Foreskin fibroblast (primary cell): ENCODE measurements at places on chromosomes 6 and 20.
A peak's percentile ranks its signal among the peaks of the same experiment; 100 is the strongest.

- peak; percentile 36 for DNase-seq
These were observed 571 bp upstream of the FOXC1 start for GRCh38 chr6:1609041-1609647.

DNA sequence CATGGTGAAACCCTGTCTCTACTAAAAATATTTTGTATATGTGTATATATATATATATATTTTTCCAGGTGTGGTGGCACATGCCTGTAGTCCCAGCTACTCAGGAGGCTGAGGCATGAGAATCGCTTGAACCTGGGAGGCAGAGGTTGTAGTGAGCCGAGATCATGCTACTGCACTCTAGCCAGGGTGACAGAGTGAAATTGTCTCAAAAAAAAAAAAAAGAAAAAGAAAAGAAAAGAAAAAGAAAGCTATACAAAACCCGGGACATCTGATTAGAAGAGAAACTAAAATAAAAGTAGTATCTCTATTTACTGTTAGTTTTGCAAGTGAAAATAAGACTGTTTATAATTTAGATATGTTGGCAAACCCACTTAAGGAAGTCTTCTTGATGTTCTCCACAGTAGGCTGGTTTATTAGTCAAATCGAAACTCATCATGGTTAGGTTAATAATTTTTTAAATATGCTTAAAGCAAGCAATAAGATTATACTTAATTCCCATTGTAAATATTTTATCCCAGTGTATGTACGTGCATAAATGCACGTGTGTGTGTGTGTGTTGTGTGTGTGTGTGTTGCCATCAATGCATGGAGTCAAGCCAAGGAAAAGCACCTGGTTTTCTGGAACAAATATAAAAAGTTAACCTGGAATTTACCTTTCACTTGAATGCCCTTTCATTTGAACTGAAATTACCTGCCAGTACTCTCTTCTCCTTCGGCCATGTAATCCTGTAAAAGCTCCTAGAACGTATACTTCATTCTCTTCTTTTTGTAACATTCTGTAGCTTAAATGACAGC, 7.1 kb downstream of the VNN2 start:
- no peak for DNase-seq

GRCh38 chr6:31128093-31128676, 7.9 kb upstream of the CDSN start:
- DNase-seq, result no peak

GRCh38 chr6:24855395-24856245, 56.9 kb upstream of the ARMH2 start:
- DNase-seq, result peak; percentile 57

DNA sequence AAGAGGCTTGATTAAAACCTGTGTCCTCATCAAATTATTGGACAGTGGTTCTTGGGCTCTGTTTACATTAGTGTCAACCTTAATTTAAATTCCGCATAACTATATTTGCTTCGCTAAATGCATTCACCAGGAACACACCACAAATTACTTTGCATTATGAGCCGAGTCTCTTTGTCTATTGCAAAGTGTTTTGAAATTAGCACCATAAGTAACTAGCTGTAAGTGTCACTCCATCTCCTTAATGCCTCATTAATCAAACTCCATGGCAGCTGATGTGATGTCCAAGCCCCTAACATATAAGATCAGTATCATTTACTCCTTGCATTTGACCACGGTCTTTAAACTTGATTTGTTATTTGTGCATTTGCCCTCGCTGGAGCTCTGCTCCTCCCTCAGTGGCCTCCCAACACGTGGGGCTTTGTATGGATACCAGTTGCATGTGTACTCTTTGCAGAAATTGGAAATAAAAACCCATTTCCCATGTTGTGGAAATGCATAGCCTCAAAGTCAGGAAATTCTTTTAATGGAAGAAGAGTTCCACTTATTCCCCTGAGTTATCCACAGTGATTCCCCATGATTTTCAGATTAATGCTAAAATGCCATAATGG, 24.6 kb downstream of the FOXA2 start:
- no peak for DNase-seq

DNA sequence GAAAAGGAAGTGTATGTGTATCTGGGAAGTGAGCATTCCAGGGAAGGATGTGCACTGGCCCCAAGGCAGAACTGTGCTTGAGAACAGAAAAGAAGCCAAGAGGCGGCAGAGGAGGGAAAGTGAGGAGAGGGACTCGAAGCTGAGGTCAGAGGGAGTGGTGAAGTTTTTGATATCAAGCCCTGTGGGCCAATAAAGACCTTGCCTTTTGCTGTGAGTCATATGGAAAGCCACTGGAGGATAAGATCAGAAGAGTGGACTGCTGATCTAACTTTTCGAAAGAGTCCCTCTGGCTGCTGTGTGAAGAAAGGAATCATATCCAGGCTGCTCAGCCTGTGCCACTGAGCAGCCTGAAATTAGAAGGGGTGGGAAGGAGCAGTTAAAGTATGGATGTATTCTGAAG, 99.4 kb downstream of the EYA4 start:
- peak; percentile 47 for DNase-seq

- DNase-seq, result peak; percentile 71
These were observed 214.9 kb downstream of the ZFAND3 start for GRCh38 chr6:38034274-38034914.

- peak; percentile 33 for DNase-seq
These were observed 36.8 kb upstream of the FOXC1 start for GRCh38 chr6:1572892-1573291.

DNA sequence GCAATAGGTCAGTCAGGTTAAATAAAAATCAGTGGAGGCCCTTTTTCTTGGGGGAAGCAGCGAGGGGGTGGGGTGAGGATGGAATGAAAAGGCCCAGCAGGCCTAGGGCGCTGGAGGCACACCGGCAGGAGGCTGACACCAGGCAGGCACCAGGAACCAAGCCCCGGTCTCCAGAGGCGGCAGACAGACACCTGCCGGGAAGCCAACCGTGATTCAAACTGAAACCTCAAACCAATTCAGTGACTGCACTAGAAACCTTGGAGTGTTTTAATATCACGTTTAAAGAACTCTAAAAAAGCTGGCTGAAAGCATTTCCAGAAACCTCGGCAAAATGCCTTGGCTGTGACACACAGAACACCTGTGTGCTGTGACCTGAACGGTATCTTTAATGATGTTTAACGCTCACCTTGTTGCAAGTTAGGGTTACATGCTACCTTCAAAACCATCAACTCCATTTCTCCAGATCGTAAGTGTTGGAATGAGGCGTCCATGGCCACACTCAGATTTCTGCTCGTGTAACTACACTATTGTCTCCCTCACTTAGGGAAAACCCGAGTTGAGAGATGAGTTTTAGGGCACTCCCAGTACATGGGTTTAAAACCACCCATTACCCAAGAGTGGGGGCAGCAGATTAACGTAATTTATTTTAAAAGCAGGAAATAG, 27.2 kb downstream of the DIDO1 start:
- no peak for DNase-seq

- no peak for DNase-seq
These were observed 64.3 kb downstream of the ADTRP start for GRCh38 chr6:11714116-11714797.

DNA sequence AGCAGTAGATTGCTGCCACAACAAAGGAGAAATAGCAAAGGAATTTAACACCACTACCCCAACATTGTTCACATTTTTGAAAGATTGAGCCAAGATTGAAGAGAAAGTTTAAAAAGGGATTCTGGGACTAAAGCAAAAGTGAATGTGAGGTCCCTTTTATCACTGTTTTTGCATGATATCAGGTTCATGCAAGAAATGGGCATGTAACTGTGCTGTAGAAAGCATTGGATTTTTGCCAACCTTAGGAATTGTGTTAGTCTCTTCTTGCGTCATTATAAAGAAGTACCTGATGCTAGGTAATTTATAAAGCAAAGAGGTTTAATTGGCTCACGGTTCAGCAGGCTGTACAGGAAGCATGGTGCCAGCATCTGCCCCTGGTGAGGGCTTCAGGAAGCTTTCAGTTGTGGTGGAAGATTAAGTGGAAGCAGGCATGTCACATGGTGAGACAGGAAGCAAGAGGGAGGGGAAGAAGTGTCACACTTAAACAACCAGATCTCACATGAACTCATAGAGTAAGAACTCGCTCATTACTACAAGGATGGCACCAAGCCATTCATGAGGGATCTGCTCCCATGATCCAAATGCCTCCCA, 4.6 kb upstream of the GJB7 start:
- peak; percentile 70 for DNase-seq

DNA sequence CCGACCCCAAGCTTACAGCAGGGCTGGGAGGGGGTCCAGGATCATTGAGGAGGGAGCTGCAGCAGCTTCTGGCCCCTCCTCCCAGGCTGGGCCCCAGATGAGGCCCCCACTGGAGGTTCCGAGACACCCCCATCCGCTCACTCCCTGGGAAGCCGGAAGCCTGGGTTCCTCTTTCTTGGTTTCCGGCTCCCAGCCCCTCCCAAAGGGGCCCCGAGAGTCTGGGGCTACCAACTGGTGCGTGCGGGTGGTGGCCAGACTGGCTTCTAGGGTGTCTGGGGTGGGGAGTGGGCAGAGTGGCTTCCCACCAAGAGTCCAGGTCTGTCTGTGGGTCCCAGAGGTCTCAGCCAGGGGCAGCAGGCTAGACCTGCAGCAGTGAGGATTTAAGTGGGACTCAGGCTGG, 2.2 kb downstream of the RGS19 start:
- no peak for DNase-seq

DNA sequence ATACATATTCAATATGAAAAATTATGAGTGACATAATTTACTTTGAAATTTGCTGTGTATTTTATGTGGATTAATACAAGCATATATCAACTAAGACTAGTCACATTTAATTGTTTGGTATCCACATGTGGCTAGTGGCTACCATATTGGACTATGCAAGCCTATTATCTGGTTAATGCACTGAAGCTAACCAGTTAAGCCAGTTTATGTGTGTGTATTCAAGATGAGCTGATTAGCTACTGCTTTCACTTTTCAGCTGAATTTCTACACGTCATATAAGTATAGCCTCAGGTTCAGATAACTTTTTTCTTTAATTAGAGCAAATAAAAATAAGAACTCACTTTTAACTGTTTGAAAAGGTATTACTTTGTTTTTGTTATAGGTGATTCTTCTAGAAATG, 903.7 kb downstream of the TFAP2A start:
- DNase-seq, result no peak

GRCh38 chr6:26322645-26323482, 42.1 kb upstream of the BTN3A2 start:
- DNase-seq, result peak; percentile 82

DNA sequence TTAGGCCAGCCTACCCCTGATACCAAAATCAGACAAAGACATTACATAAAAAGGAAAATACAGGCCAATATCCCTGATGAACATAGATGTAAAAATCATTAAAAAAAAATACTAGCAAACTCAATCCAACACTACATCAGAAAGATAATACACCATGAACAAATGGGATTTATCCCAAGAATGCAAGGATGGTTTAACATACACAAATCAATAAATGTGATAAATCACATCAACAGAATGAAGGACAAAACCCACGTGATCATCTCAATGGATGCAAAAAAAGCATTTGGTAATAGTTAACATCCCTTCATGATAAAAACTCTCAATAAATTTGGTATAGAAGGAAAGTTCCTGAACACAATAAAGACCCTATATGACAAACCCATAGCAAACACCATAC, 63.8 kb downstream of the SLC22A2 start:
- DNase-seq, result no peak

- peak; percentile 33 for DNase-seq
These were observed 93.7 kb downstream of the SSR1 start for GRCh38 chr6:7219310-7219709.

- DNase-seq, result no peak
These were observed 2.2 kb downstream of the C20orf204 start for GRCh38 chr20:64038224-64038564.

DNA sequence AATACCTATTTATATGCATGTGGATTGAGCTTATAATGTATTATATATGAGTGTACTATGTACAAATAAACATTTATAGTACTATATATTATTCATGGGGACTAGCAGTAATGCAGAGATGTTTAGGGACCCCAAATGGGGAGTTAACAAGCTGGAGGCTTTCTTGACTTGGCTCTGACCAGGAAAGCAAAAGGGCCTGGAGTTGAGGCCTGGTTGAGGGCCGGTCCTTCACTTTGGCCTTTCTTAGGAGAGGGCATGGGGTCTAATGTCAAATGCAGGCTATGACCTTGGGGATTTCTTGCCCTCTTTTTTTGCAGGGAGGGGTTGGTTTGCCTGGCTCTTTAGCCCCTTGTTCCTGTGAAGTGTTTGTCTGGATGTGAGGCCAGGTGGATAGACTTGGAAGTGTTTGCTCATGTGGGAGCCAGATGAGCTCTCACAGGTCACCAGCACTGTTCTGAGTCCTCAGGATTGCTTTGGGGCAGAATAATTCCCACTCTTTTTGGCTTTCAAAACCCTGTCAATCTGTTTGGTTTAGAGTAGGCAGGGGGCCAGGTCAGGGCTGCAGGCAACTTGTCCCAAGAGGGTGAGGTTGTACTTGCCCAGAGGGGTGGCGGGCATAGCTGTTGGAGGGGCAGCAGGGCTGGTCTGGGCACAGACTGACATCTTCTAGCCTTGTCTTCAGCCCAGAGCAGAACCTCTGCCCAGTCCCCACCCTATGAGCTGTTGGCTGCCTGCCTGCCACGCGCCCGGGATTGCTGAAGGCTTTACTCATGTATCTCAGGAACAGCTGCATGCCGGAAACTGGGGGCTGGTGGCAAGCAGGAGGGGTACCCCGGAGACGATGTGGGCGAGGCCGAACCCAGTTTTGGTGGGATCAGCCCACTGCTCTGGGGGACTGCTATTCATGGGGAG, 14.6 kb downstream of the TJAP1 start:
- DNase-seq, result peak; percentile 95

DNA sequence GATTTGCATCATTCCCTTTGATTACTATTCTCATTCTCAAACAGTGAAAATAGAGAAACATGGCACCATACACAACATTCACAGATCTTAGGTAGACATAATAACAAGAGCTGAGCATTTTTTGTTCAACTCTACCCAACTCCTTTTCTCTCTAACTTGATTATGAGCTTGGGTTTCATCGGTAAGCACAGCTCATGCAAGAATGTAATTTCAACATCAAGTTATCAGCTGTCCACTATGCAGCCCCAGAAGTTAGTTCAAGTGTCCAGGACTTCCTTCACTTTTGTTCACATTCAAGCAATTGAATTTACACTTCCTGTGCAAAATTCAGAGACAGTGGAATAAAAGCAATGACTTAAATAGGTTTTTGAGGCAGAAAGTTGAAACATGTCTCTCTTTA, 297.7 kb upstream of the SASH1 start:
- peak; percentile 8 for DNase-seq

DNA sequence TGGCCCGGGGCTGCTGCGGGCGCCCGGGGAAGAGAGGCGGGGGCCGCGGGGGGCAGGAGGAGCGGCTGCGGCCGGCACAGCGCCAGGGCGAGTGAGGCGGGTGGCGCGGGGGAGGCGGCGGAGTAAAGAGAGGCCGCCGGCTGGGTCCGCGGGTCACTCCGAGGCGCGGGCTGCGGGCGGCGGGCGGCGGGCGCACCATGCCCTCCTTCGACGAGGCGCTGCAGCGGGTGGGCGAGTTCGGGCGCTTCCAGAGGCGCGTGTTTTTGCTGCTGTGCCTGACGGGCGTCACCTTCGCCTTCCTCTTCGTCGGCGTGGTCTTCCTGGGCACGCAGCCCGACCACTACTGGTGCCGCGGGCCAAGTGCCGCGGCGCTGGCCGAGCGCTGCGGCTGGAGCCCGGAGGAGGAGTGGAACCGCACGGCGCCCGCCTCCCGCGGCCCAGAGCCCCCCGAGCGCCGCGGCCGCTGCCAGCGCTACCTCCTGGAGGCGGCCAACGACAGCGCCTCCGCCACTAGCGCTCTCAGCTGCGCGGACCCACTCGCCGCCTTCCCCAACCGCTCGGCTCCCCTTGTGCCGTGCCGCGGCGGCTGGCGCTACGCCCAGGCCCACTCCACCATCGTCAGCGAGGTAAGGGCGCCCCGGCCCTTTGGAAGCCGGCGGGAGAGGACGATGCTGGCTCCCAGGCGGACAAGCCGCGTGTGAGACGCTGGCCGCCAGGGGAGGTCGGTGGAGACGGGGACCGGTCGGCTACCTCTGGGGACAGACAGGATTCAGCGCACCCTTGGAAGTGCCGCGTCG, at the start of gene SLC22A3:
TSS of gene SLC22A3 (plus strand) at position 156 of the 797 bp plus-strand sequence. CDS start at position 198, 42 bp downstream.
- peak; percentile 53 for DNase-seq
